ENCODE measurements at places on chromosomes 7 and 10. TPM values are rescaled to one million over a fixed set of nuclear protein-coding genes. Genes with fewer than 3 reads are reported as not detected.

CALHM3 gene
- not detected for total RNA-seq

LRRC17 gene
- total RNA-seq = 0.34 TPM

- DNase-seq = no peak
These were observed 8.4 kb upstream of the BMPR1A start for GRCh38 chr10:86747796-86748581.

- DNase-seq = no peak
These were observed 678 bp upstream of the EIF4H start for GRCh38 chr7:74173491-74173865.
